NCI-H526 (cell line): ENCODE measurements at places on chromosomes 7 and 10.
A peak's percentile ranks its signal among the peaks of the same experiment; 100 is the strongest.

DNA sequence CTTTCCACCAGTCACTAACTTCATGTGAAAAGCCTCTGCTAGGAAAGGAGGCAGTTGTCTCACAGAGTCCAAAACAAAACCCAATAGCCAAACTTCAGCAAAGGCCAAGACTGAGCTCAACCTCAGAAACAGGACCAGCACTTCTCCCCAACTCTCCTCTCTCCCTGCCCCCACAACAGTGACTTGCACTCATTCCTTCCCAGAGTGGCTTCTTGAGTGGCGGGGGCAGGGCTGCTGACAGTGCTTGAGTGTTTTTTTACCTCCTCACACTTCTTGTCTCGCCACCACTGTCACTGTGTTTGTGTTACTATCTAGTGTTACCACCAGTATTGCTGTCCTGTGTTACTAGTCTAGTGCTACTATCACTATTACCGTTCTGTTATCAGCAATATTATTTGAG, 206.8 kb downstream of the KLF6 start:
- DNase-seq = no peak

DNA sequence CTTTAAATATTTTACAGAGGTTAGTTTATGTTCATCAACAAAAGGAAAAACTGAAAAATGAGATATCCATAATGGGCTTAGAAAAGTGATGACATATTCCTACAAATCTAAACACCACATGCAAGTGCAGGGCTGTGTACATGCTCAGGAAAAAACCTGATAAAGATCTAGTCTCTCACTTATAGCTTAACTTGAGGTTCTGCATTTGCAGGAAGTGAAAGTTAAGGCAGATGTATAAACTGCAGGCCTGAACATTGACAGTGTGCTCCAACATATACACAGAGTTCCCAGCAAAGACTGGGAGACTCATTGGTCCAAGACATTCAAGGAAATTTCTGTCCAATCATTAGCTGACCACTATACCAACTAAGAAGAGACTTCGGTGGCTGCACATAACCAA, 63.8 kb upstream of the RET start:
- no peak for DNase-seq

DNA sequence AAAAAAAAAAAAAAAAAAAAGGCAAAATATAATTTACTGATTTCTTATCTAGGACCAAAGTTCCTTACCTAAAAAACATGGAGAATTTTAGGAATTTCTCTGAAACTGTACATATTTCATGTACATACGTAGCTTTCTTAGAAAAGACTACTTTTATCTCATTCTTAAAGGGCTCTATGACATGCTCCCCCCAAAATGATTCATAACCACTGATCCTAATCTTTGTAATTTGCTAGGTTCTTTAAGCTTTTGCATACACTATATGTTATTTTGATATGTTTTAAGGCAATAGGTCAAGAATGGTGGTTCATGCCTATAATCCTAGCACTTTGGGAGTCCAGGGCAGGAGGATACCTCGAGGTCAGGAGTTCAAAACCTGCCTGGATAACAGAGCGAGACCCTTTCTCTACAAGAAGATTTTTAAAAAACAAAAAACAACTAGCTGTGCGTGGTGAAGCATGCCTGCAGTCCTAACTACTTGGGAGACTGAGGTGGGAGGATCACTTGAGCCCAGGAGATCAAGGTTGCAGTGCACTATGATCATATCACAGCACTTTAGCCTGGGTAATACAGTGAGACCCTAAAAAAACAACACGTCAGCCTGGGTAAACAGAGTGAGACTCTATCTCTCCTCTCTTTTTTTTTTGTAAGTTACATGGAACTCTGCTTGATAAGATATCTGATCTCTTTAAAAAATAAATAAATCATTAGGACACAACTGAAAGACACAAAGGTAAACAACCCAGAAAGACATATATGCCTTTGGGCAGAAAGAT, 54.8 kb downstream of the ATAD1 start:
- no peak for DNase-seq

- DNase-seq = no peak
Observed at GRCh38 chr7:128955981-128956380, 18.3 kb downstream of the IRF5 start.

GRCh38 chr7:36291387-36292316, 98.0 kb upstream of the ANLN start:
- DNase-seq = peak; percentile 86

DNA sequence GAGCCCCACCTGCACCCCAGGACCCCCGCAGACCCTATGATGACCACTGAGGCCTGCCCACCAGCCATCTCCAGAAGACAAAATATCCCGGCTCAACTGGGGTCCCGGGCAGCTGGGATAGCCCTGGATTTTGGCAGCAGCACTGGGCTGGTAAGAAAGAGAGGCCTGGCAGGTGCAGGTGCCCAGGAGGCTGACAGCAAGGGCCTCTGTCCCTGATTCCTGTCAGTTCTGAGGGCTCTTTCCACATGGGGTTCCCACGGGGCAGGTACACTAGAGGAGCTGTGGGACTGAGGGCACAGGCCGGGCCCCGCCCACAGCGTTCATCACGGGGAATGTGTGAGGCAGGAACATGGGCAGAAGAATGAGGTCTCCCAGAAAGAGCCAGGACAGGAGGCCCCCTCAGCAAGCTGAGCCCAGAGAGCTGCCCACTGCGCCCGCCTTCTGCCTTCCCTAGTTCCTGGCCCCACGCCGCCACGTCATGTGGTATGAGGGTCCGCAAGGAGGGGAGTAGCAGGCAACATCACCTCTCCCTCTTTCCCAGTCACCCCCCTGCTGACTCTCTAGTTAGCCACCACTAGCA, 12.8 kb upstream of the NDST2 start:
- no peak for DNase-seq

- DNase-seq = peak; percentile 79
Observed at GRCh38 chr10:79562135-79562756, 2.0 kb upstream of the SFTPA2 start.

DNA sequence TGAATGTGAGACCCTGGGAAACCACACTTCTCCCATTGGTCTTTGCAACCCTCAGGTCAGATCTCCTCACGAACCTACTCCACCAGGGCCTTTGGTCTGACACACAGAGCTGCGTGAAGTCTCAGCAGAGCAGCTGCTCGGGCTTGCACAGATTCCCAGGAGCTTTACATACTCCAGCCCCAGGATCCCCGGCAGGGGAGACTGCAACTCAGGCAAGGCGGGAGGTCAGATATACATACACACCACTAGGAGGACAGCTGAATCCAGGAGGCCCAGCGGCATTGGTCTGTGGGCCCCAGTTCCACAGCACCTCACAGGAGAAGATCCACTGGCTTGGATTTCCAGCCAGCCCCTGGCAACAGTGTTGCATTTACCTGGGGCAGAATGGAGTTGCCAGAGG, 239.2 kb downstream of the GPAM start:
- no peak for DNase-seq

- DNase-seq = peak; percentile 76
Observed at GRCh38 chr7:100888988-100889750, at the start of gene UFSP1. TSS of gene UFSP1 (minus strand) at chr7:100889715. CDS start at chr7:100889271, 444 bp downstream.

- DNase-seq = no peak
Observed at GRCh38 chr7:38311329-38311937, 38.0 kb upstream of the TARP start.

DNA sequence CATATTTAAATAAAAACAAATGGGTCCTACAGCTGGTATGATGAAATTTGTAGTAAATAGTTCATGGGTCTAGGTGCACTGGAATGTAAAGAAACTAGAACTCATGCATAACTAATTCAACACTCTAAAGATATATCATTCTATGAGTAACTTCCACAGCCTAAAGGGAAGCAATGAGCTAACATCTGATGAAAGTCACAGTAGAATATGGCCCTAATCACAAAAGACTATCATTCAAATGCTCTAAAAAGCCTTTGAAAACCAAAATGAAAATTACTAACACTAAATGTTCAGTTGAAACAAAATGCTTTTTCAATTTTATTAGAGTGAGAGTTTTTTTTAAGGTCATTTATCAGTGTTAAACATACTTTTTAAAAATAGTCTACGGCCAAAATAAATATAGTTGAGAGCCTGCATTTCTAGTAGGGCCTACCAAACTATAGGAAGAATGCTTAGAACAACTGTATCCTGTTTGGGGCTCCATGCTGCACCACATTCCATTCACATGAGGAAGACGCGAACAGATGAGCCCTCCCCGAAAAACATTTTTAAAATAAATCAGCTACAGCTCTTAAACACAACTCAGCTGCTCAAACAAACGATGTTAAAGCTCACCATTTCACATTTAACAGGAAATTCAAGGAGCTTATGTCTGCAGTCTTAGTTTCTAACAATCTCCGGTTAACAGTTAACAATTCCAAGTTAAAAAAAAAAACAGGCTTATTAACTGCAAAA, 134.5 kb downstream of the NRBF2 start:
- DNase-seq = no peak

DNA sequence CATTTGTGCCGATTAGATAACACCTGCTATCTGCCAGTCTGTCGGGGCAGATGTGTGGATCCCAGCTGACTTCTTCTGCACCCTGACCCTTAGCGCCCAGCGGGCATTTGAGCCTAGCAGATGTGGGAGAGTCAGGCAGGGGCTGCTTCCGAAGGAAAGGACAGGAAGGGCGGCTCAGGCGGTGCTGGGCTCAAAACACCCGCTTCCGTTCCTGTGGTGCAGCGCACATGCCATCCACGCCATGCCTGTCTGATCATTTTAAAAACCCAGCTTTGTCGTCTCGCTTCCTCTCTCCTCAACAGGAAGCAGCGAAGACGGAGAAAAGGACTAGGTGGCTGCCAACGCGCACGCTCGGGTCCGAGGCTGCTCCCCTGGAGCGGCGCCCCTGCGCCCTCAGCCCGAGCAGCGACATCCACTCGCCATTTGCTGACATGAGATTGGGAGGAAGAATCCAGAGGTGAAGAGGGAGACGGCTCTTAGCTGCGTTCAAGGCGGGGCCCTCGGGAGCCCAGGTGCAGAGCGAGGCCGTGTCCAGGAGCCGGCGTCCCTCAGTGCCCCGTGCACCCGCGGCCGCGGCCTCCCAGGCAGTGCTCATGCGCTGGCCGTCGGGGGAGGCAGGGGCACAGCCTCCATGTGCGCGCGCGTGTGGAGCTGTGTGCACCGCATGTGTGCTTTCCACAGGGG, 5.9 kb upstream of the BHLHA15 start:
- no peak for DNase-seq

DNA sequence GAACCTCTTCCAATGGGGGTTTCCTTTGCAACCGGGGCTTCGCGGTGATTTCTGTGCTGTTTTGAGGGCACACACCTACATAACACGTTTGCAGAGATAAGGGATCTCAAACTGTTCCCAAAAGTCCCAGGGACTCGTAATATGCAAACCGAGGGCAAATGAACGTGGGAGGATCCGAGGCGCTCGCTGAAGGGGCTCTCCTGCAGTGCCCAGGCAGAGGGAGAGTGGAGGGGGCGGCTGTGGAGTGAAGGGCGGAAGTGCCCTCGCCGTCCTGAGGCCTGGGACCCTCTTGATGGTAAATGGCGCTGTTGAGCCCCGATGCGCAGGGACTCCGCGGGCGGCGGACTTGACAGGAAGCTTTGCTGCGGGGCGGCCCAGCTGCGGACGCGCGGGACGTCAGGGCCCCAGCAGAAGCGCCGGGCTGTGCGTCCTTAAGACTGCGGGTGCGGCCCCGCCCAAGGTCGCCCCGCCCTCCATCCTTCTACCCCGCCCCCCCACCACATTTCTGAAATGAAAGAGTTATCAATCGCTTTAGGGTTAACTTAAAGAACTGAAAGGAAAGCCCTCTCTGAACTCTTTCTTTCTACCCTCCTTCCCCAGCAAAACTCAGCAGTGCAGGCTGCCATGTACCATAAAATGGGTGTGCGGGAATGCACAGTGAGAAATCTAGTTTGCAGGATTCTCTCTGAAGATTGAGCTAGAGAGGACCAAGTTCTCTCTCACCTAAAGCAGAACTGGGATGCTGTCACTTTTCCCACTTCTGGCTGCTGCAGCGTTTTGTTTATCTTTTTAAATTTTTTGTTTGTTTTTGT, 151.8 kb upstream of the YAE1 start:
- DNase-seq = peak; percentile 70

DNA sequence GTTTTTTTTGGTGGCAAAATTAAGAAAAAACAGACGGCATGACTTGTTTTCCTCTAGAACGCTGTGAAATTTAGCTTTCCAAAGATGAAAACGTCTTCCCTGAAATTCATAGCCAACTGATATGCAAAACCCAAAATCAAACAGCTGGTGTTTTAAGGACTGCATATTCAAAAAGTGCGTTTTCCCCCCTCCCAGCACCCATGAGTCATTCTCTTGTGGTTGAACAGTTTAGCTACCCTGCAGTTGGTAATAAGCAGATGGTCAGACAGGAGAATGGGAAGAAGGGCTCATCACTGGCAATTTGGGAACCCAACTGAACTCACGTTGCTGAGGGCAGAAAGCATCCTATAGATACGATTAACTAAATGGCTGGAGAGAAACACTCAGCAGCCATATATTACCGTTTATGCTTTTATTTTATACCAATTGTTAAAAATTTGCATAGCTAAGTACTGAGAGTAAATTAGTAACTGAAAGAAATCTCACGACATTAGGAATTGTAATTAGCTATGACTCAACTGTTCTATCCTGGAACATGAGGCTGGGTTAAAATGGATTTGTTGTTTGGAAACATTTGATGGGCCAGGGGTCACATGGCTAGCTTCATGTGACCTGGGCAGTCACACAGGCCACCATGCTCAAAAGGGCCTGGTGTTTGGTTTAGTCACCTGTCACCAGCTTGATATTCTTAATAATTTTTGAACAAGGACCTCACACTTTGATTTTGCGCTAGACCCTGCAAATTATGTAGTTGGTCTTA, 343.1 kb downstream of the PHTF2 start:
- peak; percentile 93 for DNase-seq

GRCh38 chr10:9051328-9051974, 997.0 kb downstream of the GATA3 start:
- no peak for DNase-seq

- no peak for DNase-seq
Observed at GRCh38 chr7:93856323-93856722, 34.2 kb downstream of the TFPI2 start.

DNA sequence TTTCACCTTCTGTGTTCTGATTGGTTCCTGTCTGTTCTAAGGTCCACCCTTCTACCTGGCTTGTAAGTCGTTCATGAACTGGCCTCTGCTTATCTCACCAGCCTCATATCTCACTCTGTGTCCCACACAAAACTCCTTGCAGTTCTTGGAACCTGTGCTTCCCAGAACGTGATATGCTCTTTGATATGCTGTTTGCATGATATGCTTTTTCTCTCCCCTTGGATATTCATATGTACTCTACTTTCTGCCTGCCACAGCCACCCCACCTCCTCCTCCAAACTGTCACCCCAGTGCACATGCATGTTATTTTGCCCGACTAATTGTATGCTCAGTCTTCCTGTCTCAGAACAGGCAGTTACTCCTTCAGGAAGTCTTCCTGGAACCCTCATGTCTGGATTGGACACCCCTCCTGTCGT, 1.9 kb upstream of the ITPRIP start:
- no peak for DNase-seq

- no peak for DNase-seq
Observed at GRCh38 chr7:55260171-55260570, 105.0 kb upstream of the LANCL2 start.

DNA sequence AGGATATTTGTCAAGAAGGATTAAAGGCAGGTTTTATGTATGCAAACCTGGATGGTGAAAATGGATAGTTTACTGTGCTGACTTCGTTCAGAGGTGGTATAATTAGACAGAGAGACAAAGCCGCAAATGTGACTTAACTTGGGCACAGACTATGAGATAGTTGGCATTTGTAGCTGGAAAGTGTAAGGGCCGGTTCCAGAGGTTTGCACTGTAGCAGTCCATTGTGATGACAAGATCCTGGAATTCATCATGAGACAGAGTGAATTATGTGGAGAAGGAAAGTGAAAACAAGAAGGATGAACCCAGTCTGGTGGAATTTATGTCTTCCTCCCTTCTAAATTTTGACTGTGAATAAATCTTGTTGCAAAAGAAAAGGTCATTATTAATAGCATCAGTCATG, 139.0 kb downstream of the CNTNAP2 start:
- DNase-seq = no peak
